ENCODE measurements at places on chromosomes 1 and 21.

- peaks cover 26% of the 10 kb centered on the region for H3K27me3 ChIP-seq
- peaks cover 71% of the 10 kb centered on the region for H3K4me1 ChIP-seq
- H3K36me3 ChIP-seq: peaks cover 80% of the 10 kb centered on the region
- H3K27ac ChIP-seq: peak overlapping the region; percentile 91
Measured at GRCh38 chr1:236148470-236148845, 6.1 kb downstream of the GPR137B start.

GRCh38 chr1:39450956-39451606 is 40.4 kb upstream of the BMP8A start:
- H3K27ac ChIP-seq: peak overlapping the region; percentile 31
- H3K36me3 ChIP-seq: peaks cover 53% of the 10 kb centered on the region
- no peaks in the 10 kb centered on the region for H3K27me3 ChIP-seq
- no peak for DNase-seq
- no peak overlapping the region for H3K4me3 ChIP-seq
- H3K4me1 ChIP-seq: no peaks in the 10 kb centered on the region

DNA sequence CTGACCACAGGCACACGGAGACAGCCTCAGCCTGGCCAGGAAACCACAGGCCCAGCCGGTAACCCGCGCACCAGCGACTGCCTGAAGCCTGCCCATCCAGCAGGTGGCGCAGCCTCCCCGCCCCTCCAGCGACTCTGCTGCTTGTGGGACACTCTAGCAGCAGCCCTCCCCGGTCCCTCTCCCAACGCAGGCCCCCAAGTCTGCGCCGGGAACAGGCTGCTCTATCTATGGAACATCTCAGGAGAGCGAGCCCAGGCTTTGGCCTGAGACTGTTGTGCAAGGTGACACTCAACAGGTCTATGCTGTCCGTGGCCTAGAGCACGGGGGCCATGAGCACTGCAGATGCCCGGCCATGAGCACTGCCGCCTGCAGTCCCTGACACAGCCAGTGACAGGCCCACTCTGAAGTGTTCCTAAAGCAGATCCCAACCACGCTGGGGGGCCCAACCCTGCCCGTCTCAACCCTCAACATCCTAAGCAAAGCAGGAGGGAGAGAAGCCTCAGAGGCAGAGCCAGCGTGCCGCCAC is 28.4 kb downstream of the WDR4 start:
- no peaks in the 10 kb centered on the region for H3K27me3 ChIP-seq
- peaks cover 27% of the 10 kb centered on the region for H3K4me1 ChIP-seq
- peaks cover 79% of the 10 kb centered on the region for H3K36me3 ChIP-seq
- DNase-seq: no peak
- H3K4me3 ChIP-seq: no peak overlapping the region

GRCh38 chr1:117130526-117130925 is 9.0 kb upstream of the TRIM45 start:
- H3K4me3 ChIP-seq: no peak overlapping the region
- DNase-seq: no peak
- H3K4me1 ChIP-seq: no peaks in the 10 kb centered on the region

DNA sequence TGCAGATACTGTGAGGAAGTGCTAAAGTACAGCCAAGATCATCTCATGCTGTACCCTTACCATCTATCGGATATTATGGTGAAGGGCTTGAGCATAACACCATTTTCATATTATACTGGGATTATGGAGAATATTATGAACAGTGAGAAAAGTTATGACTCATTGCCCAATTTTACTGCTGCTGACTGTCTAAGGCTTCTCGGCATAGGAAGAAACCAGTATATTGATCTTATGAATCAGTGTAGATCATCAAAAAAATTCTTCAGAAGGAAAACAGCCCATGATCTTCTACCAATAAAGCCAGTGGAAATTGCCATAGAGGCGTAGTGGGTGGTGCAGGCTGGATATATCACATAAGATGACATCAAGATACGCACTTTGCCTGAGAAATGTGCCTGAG is 47.7 kb downstream of the PPIAL4G start:
- H3K27me3 ChIP-seq: no peaks in the 10 kb centered on the region
- no peak for DNase-seq
- H3K27ac ChIP-seq: no peak overlapping the region
- peaks cover 11% of the 10 kb centered on the region for H3K4me1 ChIP-seq
- peaks cover 9% of the 10 kb centered on the region for H3K36me3 ChIP-seq

DNA sequence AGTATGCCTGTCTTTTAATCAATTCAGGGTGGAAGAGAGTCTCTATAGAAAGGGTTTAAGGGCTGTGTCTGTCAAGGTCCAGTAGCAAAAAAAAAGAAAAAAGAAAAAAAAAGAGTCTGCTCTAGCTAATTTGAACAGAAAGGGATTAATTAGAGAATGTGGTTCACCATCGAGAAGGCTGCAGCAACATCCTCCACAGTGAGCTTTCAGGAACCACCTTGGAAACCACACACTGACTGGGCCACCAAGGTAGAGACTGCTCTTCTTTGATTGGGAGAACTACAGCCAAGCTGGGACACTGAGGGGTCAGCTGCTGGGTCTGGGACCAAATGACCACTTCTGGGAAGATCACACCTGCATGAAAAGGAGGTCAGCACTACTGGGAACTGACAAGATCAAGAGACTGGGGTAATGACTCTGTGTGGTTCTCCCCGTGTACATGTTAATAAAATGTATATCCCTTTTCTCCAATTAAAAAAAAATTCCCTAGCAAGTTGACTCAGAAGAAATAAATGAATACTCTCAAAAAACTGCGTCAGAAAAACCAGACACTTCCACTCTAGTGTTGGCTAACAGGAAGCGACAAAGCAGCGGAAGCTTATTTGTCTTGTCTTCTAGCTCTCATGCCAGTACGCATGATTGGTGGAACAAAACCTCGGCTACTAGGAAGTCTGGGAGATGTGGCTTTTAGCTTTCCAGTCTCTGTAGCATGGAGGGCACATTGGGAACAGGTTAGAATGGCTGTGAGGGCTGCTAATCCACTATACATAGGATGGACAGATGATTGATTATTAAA is 60.0 kb upstream of the IVNS1ABP start:
- no peak for DNase-seq
- no peaks in the 10 kb centered on the region for H3K27me3 ChIP-seq
- H3K4me3 ChIP-seq: no peak overlapping the region
- no peaks in the 10 kb centered on the region for H3K36me3 ChIP-seq
- peaks cover 3% of the 10 kb centered on the region for H3K4me1 ChIP-seq
- H3K27ac ChIP-seq: no peak overlapping the region

- H3K27ac ChIP-seq: no peak overlapping the region
- H3K27me3 ChIP-seq: no peaks in the 10 kb centered on the region
Measured at GRCh38 chr21:25929856-25930520, 195.2 kb downstream of the GABPA start.

DNA sequence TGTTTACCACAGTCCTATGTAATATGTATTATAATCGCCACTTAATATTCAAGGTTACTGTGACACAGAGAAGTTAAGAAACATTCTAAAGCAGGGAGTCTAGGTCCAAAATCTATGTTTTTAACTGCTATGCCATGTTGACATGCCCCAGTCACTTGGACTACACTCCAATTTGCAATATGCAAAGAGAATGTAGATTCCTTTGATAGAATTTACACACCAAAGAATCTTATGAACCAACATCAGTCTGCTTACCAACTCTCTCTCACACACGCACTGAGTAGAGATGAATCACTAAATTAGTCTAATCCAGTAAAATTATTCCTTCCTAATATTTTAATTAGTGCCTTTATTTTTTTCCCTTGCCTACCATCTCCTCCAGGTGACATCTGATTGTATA is 266.2 kb downstream of the OLFM3 start:
- no peak for DNase-seq
- H3K27ac ChIP-seq: no peak overlapping the region
- no peak overlapping the region for H3K4me3 ChIP-seq
- H3K4me1 ChIP-seq: no peaks in the 10 kb centered on the region
- H3K27me3 ChIP-seq: no peaks in the 10 kb centered on the region

GRCh38 chr1:230392920-230393521 is 33.1 kb downstream of the PGBD5 start:
- DNase-seq: no peak
- no peak overlapping the region for H3K27ac ChIP-seq
- H3K4me3 ChIP-seq: no peak overlapping the region
- H3K36me3 ChIP-seq: peaks cover 2% of the 10 kb centered on the region

DNA sequence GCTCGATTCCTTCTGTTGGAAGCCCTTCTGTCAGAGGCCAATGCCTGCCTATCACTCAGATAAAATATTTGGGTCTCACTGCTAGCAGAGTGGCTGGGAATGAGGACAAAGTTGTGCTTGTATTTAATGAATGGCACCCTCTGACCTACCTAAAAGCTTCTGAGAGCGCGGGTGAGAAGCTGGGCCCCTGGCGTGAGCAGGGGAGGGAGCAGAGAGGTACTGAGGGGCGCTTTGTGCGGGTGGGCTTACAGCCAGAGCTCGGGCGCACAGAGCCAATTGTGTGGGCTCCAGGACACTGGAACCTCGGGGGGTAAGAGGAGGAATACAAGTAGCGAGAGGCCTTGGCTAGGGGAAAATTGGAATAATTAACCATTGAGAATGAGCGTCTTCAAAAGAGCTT is 32.3 kb downstream of the PCAT6 start:
- H3K4me3 ChIP-seq: no peak overlapping the region
- peak overlapping the region; percentile 32 for H3K27ac ChIP-seq
- H3K27me3 ChIP-seq: peaks cover under 1% of the 10 kb centered on the region
- H3K36me3 ChIP-seq: no peaks in the 10 kb centered on the region
- peaks cover 3% of the 10 kb centered on the region for H3K4me1 ChIP-seq
- no peak for DNase-seq

- H3K27me3 ChIP-seq: no peaks in the 10 kb centered on the region
- H3K36me3 ChIP-seq: peaks cover 33% of the 10 kb centered on the region
- DNase-seq: no peak
- peak overlapping the region; percentile 97 for H3K4me3 ChIP-seq
- peaks cover 39% of the 10 kb centered on the region for H3K4me1 ChIP-seq
Measured at GRCh38 chr1:154626456-154627256, 18.7 kb upstream of the ADAR start.

DNA sequence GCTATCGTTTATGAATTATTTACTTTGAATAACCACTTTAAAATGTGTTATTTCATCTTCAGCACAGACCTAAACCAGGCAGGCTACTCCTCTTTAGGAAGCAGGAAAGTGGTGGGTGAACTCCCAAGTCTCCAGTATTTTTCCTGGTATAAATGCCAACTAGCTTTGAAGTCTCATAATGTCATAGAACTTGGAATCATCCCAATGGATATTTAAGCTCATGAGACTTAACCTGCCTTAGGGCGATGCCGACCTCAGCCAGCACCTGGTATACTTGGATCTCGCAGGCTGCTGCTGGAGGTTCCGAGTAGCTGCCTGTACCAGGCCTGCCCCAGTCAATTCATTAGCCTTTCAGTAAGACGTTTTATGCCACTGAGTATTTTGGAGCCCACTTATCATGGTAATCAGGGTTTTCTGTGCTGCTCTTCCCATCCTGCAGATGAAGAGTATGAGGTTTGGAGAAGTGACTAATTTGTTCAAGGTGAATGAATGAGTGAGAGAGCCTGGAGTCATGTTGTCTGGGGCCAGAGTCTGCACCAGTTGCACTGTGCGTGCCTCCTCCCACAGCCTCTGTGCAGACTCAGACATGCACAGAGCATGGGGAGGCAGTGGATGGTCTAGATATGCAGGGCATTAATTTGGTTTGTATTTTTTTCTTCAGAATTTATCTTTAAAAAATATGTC is 34.9 kb downstream of the VANGL1 start:
- no peaks in the 10 kb centered on the region for H3K27me3 ChIP-seq
- H3K4me1 ChIP-seq: no peaks in the 10 kb centered on the region

DNA sequence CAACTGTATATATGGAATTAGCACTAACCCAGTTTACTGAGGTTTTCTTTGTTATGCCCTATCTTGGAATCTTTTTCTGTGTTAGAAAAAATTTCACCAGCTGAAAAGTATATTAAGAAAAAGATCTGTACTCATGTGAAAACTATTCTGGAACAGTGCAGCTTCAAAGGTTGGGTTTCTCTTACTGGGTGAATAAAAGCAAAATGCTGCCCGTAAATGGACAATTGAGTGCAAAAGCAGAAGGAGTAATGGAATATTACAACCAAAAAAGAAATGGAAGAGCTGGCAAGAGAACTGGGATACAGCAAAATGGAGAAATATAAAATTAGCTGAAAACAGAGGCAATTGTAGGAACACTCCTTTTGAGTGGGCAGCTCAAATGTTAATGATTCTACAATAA is 17.0 kb upstream of the RAVER2 start:
- H3K4me1 ChIP-seq: no peaks in the 10 kb centered on the region
- H3K4me3 ChIP-seq: no peak overlapping the region
- H3K27me3 ChIP-seq: peaks cover 16% of the 10 kb centered on the region
- no peaks in the 10 kb centered on the region for H3K36me3 ChIP-seq
- H3K27ac ChIP-seq: no peak overlapping the region

- no peaks in the 10 kb centered on the region for H3K36me3 ChIP-seq
- H3K27me3 ChIP-seq: peaks cover 17% of the 10 kb centered on the region
- no peak for DNase-seq
Measured at GRCh38 chr1:224922404-224923164, 6.9 kb upstream of the DNAH14 start.

- H3K4me1 ChIP-seq: no peaks in the 10 kb centered on the region
- peaks cover 7% of the 10 kb centered on the region for H3K27me3 ChIP-seq
- no peak overlapping the region for H3K4me3 ChIP-seq
- H3K27ac ChIP-seq: no peak overlapping the region
Measured at GRCh38 chr1:197464044-197464443, 196.0 kb downstream of the CRB1 start.

DNA sequence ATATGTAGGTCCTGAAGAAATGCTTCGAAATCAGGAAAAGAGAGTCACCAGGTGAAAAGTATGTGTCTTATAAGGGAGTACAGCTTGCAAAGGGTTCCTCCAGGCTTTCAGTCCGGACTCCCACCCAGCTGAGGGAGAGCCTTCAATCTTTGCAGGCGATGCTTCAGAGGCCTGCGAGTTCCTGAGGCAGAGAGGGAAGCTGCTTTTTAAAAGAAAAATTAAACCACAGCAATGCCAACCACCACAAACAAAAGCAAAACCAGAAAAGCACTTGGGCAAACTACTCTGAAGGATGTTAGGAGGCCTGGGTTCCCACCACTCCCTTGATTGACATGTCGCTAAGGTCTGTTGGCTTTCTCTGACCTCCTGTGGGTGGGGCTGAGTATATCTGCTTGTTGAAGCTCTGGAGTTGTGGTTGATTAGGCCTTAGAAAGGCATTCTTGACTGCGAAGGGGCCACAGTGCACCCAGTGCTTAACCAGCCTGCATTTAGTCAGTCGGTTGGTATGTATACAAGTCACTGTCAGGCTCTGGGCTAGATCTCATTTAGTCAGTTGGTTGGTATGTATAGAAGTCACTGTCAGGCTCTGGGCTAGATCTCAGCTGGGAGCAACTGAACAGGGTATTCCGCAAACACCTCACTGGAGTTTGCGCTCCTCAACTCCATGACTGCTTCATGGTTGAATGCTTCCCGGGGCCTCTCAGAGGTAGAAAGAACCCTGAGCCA is 1.2 kb downstream of the NIPAL3 start:
- no peak overlapping the region for H3K27ac ChIP-seq
- peaks cover 12% of the 10 kb centered on the region for H3K36me3 ChIP-seq
- no peaks in the 10 kb centered on the region for H3K27me3 ChIP-seq
- DNase-seq: no peak
- H3K4me3 ChIP-seq: peak overlapping the region; percentile 93
